ENCODE measurements at places on chromosomes 13 and 19. TPM values are rescaled to one million over a fixed set of nuclear protein-coding genes. Genes with fewer than 3 reads are reported as not detected.

The ZNF134 gene
- 26.2 TPM for total RNA-seq

The IFNL1 gene
- total RNA-seq: not detected

The SACS gene
- total RNA-seq: 20.6 TPM

The CASP14 gene
- not detected for total RNA-seq

The CATSPERD gene
- not detected for total RNA-seq

The ZNF528 gene
- 18.6 TPM for total RNA-seq

The ZNF723 gene
- total RNA-seq: not detected

The ATP4B gene
- total RNA-seq: not detected

The KLK3 gene
- total RNA-seq: not detected

The ZSCAN1 gene
- not detected for total RNA-seq

The ABHD17A gene
- 93.0 TPM for total RNA-seq

The RPL36 gene
- 226 TPM for total RNA-seq

The RFPL4AL1 gene
- not detected for total RNA-seq

The ICAM5 gene
- total RNA-seq: under 0.01 TPM

The ALOX5AP gene
- not detected for total RNA-seq

The TMEM255B gene
- 1.1 TPM for total RNA-seq

The IGFL4 gene
- total RNA-seq: 0.33 TPM

The FCHO1 gene
- total RNA-seq: 1.9 TPM

The TMEM190 gene
- total RNA-seq: not detected

The SIGLEC5 gene
- not detected for total RNA-seq

The C5AR1 gene
- total RNA-seq: under 0.01 TPM

The CGB1 gene
- not detected for total RNA-seq

The ANKLE1 gene
- 2.3 TPM for total RNA-seq

The ZNF8 gene
- 3.8 TPM for total RNA-seq

The COL4A1 gene
- total RNA-seq: 62.3 TPM

The BTBD2 gene
- 54.0 TPM for total RNA-seq

The AMH gene
- 0.62 TPM for total RNA-seq

The STOML3 gene
- total RNA-seq: not detected

Measured in melanocyte of skin (primary cell).